ENCODE measurements at places on chromosomes 2 and 18.

DNA sequence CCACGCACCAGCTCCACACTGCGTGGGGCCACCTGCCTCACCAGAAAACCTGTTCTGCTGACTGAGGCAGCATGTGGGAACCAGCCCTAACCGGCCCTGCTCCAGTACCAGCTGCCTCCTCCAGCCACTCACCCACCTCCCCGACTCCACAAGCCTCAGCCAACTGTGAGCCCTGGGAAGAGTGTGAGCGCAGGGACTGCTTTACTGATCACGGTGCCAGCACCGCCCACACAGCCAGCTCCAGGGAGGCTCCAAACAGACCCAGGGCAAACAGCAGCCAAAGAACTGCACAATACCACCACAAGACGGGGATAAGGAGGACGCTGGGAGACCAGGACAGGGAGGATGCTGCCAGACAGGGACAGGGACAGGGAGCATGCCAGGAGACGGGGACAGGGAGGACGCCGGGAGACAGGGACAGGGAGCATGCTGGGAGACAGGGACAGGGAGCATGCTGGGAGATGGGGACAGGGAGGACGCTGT lies 28.4 kb downstream of the EIPR1 start:
- DNase-seq = no peak

DNA sequence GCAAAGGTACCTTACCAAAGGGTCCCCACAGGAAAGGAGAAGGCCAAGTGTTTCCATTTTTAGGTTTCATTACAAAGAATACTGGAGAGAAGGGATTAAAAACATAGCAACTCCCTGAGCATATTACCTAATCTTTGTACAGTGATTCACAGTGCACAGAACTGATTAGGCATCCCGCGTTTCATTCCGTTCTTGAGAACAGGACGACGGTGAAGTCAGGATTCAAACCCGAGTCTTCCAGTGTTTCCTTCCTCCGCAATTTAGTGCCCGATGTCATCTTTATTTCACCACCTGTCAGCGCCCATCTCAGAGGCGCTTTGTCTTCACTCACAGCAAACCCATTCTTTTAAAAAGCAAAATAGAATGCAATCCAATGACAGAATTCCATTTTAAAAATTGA lies 488.5 kb downstream of the EIPR1 start:
- DNase-seq = no peak

GRCh38 chr2:26809876-26810577 lies 24.2 kb downstream of the CENPA start:
- peak; percentile 49 for DNase-seq

GRCh38 chr18:76819411-76820136 lies 2.8 kb upstream of the ZNF236 start:
- no peak for DNase-seq

GRCh38 chr18:63266888-63267790 lies 52.4 kb downstream of the BCL2 start:
- DNase-seq = no peak

DNA sequence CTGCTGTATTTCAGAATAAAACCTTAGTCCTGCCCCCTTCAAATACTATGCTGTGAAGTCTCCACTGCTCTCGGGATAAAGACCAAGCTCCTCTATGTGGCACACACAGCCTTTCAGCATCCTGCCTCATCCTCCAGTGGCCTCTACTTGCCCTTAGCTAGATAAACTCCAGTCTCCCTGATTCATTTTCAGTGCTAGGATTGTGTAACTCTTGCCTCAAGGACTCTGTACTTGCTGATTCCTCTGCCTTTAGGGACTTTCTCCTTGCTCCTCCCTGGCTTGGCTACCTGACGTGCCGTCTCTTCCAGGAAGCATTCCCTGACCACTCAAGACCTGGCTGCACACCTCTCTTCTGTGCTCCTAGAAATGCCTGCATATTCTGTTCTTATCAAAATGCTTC lies 416.7 kb downstream of the MTX2 start:
- DNase-seq = no peak

DNA sequence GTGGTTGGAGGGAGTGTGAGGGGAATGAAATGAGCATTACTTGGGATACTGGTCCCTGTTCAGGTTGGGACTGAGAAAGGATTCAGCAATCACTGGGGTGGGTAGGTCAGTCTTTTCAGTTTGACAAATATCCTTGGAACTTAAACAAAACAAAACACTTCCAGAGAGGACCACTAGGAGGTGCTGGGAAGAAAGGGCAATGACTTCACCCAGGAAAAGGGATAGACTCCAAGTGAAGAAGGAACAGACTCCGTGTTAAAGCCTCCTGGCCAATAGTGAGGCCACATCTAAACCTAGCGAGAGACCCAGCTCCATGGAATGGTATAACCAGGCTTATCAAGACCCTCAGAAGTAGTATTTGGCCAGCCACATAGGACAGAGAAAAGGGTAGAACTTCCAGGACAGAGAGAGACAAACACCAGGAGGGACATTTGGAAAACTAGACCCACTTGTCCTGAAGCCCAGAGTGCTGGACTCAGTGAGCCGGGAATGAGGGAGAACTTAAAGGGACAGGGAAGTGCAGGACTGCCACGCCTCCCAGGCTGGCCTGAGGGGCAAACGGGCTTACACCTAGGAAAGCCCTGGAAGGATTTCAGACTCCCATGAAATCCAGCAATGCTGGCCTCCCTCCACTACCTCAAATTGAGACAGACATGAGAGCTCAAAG lies 19.6 kb upstream of the KCNG3 start:
- no peak for DNase-seq

All from ascending aorta (tissue), 2 donors.